Immature natural killer cell (primary cell): ENCODE measurements at places on chromosomes 3 and 15.

DNA sequence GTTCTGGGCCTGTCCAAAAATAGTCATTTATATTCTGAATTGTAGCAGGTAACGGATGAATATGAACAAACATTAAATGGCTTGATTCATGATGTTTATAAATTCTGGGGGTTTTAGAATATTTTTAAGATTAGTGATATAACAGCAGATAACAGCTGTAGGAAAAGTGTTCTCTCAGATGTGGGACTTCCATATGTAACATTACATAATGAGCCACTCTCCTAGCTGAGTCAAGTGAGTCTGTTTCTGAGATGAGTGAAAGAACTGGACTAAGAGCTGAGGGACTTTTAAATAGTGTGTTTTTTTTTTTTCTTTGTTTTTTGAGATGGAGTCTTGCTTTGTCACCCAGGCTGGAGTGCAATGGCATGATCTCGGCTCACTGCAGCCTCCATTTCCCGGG lies 13.9 kb downstream of the YEATS2 start:
- DNase-seq, result no peak

DNA sequence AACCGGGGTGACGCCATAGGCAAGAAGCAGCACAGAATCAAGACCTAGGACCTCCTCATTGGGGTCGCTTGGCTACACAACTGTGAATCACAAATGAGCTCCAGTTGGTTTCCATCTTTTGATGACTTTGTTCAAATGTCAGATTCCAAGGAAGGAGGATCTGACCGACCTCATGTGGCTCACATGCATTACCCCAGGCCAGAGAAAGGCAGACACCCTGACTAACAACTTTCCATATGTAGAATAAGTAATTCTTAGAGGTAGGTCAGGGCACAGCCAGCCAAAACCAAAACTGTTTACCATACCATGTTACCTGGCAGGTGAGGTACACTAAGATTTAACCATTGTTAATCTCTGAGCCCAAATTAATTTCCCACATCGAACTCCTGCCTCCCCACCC lies 96.5 kb downstream of the CCNL1 start:
- no peak for DNase-seq

GRCh38 chr15:85564686-85565085 lies 184.3 kb downstream of the AKAP13 start:
- DNase-seq, result no peak

DNA sequence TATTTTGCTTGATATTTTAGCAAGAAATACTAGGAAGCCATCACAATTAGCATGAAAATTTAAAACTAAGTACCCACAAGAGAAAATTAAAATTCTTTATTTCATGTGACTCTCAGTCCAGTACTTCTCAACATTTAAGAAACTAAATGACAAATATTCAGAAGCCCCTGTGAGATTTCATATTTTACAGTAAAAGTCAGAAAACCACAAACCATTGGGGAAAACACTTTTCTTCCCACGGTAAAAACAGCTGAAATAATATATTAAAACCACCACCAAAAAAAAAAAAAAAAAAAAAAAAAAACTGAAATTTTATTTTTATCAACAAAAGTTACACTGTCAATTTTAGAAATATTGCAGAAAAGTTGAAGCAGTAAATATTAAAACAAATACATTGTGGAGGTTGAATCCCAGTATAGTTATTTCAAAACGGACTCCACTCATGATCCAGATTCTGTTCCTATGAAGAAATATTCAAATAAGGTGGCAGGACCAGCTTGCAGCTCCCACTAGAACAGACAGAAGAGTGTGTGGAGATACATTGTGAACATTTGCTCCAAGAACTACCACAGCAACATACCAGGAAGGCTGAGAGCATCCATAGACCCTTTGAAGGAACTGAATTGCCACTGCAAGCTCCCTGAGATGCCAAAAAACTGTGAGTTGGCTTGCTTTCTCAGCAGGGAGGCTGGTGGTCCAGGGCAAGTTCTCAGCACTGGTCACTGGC lies 308.2 kb downstream of the CTNNB1 start:
- DNase-seq, result no peak

- no peak for DNase-seq
Measured at GRCh38 chr3:3531476-3531875, 267.8 kb upstream of the LRRN1 start.

DNA sequence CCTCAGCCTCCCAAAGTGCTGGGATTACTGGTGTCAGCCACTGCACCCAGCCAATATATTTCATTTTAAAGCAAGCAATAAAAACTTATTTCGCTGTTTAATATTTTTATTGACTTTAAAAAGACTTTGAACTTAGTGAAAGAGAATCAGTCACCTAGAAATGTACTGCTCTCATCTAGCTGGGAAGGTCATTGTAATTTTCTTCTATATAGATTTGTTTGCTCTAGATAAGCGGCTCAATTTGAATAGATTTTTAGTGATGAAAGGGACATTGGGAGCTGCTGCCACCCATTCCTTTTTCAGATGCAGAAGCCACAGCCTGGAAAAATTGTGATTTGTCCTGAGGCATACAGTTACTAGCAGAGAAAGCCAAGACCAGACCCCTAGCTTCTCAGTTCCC lies 40.1 kb downstream of the CAPN7 start:
- no peak for DNase-seq

GRCh38 chr15:90184119-90184785 lies 16.9 kb upstream of the SEMA4B start:
- no peak for DNase-seq

GRCh38 chr15:66734961-66735908 lies 33.2 kb downstream of the SMAD6 start:
- no peak for DNase-seq

GRCh38 chr3:191502583-191502982 lies 41.6 kb downstream of the PYDC2 start:
- no peak for DNase-seq

DNA sequence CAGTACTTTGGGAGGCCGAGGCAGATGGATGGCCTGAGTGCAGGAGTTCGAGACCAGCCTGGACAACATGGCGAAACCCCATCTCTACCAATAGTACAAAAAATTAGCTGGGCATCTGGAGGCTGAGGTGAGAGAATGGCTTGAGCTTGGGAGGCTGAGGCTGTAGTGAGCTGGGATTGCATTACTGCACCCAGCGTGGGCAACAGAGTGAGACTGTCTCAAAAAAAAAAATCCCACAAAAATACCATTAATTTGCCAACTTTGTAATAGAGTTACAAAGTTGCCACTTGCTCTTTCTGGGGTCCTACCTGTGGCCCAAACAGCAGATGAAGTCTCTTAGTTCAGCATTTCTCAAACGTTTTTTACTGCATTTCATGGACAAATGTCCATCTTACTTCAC lies 6.0 kb upstream of the TFRC start:
- no peak for DNase-seq

- DNase-seq, result no peak
Measured at GRCh38 chr3:119582178-119582577, 2.9 kb downstream of the ADPRH start.
